ENCODE measurements at places on chromosomes 3 and 15.

GRCh38 chr3:33883538-33883950, 85.1 kb downstream of the PDCD6IP start:
- DNase-seq: peak; percentile 64

DNA sequence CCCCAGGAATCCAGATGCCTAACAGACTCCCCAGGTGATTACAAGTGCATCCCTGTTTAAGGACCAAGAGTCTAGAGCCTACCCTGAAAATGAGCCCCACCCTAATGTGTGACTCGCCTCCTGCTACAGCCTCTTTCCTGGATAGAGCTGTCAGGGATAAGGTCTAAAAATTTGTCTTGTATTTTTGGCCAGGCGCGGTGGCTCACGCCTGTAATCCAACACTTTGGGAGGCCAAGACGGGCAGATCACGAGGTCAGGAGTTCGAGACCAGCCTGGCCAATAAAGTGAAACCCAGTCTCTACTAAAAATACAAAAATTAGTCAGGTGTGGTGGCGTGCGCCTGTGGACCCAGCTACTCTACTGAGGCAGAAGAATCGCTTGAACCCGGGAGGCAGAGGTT, 11.2 kb downstream of the TMC3 start:
- no peak for DNase-seq

DNA sequence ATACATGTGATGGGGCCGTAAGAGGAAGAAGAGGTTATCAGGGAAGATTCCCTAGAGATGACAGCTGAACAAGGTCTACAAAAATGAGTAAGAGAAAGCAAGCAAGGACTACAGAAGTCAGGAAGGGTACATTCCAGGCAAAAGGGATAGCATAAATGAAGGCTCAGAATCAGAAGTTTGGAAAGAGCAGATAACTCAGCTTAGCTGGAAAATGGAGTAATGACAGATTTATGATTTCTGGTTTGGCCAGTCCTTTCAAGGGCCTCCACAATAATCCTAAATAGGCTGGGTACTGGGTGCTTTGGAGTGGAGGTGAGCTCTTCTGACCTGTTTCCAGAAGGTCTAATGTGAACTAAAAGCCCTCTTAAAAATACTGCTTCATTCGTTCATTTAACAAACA, 110.7 kb downstream of the MYO5A start:
- no peak for DNase-seq

DNA sequence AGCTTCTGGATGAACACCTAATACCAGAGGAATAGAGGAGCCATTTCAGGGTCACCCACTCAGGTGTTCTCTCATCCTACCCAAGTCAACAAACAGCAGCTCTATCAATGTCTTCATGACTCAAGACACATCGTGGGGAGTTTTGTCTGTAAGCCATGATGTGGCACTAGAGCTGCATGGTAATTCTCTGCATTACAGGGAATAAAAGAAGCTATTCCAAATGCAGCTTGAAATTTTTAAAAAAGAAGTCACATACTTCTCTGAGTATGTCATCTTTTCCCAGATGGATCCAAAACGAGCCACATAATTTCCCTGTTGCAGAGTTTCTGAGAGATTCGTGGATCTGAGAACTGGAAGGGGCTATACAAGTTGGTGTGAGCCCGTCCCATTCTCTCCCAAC, 6.1 kb upstream of the THSD4 start:
- no peak for DNase-seq

DNA sequence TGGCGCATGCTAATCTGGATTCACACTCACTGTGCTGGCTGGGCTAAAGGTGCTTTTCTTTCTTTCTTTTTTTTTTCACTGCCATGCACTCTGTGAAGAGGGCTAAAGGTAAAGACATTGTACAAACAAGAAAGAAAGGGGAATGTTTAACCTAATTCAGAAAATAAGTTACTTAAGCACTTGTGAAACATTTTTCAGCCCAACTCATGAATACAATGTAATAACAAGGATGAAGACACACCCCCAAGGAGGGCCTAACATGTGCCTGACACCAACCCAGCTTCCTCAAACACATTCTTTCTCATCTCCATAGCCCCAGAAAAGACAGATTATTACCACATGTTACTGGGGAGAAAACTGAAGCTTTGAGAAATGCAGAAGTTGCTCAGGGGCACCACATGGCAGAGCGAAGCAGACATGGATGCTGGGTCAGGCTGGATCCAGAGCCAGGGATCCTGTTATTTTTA, 5.7 kb downstream of the STIMATE start:
- no peak for DNase-seq

- no peak for DNase-seq
These were observed 112.7 kb downstream of the APBA2 start for GRCh38 chr15:28998511-28998910.

DNA sequence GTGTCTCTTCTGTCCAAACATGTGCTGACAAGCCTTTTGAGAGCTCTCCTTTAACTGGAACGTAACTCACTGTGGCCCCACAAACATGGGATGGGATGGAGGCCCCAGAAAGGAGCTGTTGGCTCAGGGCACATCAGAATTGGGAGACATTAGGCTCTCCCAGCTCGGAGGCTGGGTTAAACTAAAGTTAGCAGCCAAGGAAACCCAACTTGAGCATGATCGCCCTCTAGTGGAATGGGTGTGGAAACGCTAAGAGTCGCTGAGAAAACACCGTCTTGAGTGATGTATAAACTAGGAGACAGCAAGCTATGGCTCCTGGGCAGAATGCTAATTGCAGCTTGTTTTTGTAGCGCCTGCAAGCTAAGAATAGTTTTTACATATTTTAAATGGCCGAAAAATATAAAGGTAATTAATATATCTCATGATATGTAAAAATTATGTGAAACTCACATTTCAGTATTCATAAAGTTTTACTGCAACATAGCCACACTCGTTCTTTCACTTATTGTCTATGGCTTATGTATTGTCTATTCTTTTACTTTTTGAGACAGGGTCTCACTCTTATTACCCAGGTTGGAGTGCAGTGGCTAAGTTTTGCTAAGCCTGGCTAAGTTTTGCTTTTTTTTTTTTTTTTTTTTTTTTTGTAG, 138.8 kb upstream of the HACD2 start:
- DNase-seq: peak; percentile 82

DNA sequence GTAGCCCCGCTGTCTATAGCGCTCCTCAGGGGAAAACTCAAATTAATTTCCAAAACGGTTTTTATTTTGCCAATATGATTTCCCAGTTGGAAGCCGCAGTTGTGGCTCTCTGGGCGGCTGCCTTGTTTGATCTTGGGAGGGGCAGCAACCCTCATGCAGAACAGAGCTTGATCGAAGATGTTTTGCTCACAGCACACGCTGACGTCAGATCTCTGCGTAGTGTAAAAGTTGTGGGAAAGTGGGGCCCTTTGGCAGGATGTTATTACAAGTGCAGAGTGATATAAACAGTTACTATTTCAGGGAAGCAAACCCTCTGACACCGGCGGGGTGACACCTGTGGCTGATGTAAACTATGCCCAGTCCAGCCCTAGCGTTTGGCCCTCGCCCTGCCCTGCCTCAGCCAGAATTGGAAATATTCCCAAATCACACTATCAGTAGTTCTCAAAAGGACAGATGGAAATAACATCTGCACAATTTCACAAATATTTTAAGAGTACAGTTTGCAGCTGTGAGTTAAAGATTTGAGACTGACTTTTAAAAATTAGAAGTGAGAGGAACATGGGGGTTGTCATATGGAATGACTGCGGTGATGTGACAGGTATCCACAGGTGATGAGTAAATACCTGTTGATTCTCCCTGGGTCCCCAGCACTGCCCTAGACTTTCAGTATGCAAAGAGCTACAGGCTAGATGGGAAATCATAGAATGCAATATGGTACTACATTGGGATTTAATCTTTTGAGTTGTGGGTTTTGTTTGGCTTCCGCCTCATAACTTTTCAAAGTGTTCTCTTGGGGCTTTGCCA, 1.7 kb downstream of the SYNM start:
- no peak for DNase-seq

GRCh38 chr3:42088803-42089530, 2.2 kb upstream of the TRAK1 start:
- DNase-seq: no peak

DNA sequence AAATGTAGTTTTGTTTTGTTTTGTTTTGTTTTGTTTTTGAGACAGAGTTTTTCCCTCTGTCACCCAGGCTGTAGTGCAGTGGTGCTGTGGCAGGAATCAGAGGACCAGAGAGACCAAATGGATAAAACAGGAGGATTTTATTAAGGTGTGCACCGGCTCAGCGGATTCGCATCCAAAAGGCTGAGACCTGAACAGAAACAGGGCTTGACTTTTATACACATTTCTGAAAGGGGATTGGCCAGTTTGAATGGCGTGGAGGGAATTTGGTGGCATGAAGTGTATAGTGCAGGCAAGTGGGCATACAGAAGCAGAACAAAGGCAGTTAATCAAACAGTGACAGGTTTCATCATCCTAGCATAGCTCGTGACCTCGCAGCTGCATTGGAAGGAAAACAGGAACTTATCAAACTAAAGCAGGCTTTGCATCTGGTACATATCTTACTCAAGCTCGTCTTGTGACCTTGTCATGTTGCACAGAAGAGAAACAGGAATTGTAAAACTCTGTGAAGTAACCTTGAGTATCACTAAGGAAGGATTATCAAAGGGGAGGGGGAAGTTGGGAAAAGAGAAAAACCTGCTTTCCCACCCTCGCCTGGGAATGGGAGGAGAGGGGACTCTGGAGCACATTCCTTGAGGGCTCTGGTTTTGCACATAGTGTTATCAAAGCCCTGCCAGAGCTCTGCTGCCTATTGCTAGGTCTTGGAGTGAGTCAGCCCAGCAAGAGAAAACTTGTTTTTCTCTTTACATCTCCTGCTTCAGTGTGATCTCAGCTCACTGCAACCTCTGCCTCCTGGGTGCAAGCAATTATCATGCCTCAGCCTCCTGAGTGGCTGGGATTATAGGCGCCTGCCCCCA, 38.5 kb downstream of the C3orf62 start:
- DNase-seq: peak; percentile 68

GRCh38 chr15:55819397-55820034, 76.6 kb upstream of the PRTG start:
- peak; percentile 18 for DNase-seq

DNA sequence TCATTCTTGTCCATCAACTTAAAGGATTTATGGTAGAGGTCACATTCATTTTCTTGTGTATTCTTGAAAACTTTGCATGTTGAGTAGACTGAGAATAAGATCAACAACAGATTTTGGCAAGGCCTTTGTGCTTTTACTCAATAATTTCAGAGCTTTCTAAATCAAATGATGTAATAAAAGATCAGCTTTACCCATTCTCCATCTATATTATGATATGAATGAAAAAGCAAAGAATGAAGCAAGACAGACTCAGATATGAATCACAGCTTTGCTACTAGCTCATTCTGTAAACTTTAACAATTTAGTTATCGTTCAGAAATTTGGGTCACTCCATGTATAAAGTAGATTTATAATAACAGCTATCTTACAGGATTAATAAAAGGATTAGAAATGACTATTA, 275.8 kb upstream of the ARL6 start:
- DNase-seq: no peak

DNA sequence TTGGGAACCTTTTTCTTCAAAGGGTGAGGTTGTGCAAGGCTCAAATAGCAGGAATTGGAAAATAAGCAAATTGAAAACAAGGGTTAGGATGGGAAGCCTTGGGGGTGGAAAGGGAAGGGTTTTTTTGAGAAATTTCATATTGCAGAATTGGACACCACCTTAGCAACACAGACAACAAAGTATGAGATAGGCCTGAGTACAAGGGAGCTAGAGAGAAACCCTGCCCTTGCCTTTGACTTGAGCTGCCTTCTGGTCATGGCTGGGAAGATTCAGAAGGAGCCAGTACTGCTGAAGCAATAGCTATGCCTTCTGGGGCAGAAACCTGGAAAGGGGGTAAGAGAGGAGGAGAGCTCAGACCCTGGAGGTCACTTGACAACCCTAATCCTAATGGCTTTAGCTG, 445.6 kb downstream of the ERC2 start:
- DNase-seq: no peak

GRCh38 chr3:19539518-19540392, 391.4 kb downstream of the KCNH8 start:
- DNase-seq: peak; percentile 31

DNA sequence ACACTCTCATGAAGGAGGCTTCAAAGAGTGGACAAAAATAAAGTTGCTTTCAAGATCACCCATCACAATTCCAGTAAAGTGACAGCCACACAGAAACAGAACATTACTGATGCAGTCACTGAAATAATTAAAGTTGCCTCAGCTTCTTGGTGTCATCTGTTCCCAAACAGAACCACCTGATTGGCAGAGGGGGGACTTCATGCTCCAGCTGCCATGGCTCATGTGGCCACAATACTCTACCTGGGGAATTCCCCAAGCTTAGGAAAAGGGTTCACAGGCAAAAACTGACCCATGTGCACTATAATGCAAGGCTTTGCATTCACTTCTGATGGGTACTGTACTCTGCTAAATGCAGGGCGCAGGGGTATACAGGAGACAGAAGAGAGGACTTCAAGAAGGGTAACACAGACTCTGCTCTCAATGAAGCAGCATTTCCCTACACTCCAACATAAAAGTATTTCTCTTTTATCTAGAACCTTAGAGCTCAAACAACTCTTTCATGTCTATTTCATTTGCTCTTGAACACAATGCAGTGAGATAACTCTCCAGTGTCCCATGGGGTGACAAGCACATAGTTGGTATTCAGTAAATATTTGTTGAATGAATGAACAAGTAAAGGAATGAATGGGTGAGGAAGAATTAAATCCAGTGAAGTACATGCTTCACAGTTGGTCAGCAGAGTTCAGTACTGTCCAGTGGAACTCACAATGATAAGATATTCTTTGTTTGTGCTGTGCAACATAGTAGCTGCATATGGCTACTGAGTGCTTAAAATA, 8.6 kb upstream of the CTNNB1 start:
- no peak for DNase-seq

DNA sequence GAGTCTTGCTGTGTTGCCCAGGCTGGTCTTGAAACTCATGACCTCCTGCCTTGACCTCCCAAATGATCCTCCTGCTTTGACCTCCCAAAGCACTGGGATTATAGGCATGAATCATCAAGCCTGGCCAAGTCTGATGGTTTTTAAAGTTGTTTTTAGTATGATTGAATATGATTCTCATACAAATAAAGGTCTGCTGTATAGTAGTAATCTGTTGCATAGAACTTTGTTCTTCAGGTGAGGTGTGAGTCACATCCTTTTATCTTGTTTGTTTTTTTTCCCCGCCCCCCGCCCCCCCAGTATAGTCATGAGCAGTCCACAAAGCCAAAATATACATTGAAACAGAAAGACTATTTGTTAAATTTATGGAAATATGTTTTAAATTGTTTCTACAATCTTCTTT, 39.0 kb downstream of the UBE2E2 start:
- DNase-seq: no peak

- DNase-seq: peak; percentile 78
These were observed 14.3 kb downstream of the KLHL6 start for GRCh38 chr3:183541235-183541655.

- no peak for DNase-seq
These were observed 218.8 kb upstream of the CTNNB1 start for GRCh38 chr3:40980467-40980866.

- DNase-seq: no peak
These were observed 48.9 kb upstream of the FMN1 start for GRCh38 chr15:33243393-33243792.

- DNase-seq: no peak
These were observed 20.2 kb upstream of the GADL1 start for GRCh38 chr3:30914696-30915095.

Measured in SK-N-DZ (cell line).